ENCODE measurements at places on chromosomes 7 and 10.

GRCh38 chr7:18656362-18656761 lies 160.8 kb downstream of the HDAC9 start:
- DNase-seq = no peak

DNA sequence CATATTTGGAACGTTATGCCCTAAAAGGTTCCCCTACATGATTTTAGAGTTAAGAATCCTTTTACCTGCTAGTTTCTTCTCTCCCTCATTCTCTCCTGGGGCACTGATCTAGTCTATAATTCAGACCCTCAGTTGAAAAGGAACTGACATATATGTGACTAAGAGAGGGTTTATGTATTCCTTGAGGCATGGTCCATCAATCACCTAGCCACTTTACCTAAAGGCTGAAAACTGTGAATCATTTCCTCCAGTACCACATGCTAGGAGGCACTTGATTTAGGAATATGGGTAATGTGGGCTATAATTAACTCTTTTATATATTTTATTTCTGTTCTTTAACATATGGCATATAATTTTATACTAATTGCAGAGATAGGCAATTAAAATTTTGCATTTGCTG lies 303.5 kb downstream of the BBS9 start:
- DNase-seq = no peak

DNA sequence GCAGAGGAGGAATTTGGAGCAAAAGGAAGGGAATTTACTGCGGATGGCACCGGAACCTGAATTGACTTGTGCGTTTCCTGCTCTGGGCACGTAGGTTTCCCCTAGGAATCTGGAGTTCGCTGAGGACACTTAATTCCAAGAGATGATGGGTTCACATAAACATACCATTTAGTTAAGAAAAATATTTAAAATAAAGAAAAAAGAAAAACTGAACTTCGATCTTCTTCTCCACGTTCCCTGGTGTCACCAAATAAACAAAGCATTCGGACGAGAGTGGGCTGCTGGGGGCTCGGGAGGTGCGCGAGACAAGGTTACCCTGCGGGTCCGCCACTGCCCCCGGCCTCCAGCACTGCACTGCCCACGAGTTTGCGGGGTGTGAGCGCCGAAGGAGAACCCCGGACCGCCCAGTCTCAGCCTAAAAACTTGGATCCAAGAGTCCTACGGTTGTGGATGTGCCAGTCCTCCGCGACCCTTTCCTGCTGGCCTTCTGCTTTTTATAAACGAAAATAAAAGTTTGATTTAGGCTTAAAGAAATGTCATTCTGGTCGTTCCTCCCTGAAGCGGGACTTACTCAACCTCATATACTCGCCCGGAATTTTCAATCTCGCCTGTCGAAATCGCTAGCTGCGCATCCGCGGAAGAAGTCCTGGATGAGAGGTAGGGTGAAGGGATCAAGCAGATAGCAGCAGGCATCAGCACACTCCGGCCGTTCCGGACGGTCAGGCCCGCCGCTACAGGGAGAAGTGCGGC lies 30.3 kb downstream of the SKIDA1 start:
- DNase-seq = no peak

DNA sequence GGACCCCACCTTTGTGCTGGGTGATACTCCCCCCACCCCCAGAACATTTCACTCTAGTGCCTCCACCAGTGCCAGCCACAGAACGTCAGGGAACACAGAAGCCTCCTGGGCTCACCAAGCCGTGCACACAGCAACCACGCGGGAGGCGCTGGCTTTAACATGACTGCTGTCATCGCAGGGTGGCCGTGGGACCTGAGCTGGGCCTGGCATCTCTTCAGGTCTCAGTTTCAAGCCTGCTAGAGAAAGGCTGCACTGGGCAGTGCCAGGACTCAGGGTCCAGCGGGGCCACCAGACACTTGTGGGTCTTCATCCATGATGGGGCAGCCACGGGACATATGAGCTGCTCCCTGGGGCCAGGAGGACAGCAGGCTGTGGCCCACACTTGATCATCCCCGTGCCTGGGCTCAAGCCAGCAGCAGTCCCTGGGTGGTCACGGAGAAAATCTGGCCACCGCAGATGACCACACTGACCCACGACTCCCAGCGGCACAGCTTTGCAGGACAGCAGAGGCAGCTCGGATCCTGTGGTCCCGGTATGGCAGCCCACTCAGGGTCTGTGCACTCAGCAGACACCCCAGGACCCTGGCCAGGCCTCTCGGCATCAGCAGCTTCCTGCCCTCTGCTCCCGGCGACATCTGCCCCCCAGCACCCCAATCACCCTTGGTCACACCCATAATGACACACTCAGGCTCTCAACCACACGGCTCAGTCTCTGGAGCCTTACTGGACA lies 44.2 kb downstream of the CAMK2B start:
- no peak for DNase-seq

DNA sequence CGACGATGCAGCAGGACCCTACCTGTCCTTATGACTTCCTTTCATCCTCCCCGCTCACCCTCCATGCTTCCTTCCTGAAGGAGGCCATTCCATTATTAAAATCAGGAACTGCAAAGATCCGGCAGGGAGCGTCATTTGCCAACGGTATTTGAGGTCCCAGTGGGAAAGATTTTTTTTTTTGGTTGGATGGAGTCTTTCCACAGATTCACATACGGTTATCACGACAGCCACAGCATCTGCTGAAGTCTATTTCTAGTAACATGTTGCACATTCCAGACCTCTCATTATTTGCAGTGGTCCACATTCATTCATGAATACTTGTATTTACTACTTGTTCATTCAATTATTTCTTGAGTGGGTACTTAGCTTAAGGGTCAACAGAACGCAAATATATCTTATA lies 94.7 kb upstream of the LYZL2 start:
- DNase-seq = no peak

GRCh38 chr10:102347236-102347828 lies 48.2 kb upstream of the NFKB2 start:
- peak; percentile 86 for DNase-seq

DNA sequence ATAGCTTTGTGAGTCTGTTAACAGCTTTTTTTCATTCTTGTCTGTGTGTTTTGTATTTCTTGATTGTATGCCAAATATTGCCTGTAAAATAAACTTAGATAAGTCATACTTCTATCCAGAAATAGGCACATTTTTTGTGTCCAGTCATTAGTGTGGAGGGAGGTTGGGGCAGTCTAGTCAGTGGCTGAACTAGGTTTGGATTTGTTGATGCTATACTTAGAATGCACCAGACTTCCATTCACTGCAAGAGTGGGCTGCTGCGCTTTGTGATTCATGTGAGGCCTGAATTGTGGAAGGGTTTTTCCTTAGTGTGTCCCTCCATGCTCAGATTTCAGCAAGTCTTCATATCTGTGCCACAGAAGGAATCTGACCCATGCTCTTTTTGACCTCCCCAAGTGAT lies 50.0 kb downstream of the TRUB1 start:
- DNase-seq = no peak

DNA sequence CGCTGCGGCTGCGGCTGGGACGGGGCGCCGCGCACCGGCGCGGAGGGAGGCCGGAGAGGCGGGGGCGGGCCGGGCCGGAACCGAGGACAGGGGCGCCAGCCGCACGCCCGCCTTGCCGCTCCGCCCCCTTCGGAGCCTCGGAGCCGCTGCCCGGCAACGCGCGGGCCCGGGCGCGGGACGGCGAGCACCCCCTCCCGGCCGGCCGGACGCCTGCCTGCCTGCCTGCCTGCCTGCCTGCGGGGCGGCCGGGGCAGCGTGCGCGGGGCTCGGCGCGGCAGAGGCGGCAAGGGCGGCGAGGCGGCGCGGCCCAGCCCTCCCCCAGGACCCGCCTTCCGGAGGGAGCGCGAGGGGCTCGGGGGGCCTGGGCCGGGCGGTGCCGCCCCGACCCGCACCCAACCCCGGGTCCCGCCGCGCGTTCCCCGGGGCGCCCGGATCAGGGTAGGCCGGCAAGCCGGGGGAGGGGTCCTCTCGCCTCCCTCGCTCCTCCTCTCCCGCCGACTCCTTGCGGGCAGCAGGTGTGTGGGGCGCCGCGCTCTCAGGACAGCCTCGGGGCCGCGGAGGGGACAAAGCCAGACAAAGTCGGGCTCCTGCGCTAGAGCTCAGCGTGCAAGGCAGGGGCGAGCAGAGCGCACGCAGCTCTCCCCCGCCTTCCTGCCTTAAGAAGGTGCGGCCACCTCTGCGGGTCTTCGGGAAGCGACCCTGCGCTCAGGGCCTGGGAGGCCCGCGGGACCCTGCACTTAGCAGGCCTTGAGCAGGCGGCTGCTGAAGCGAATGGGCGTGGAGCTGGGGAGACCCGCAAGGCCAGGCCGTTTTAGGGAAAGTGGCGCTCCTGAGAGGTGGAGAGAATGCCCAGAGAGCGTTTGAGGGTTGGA lies at the start of gene KIAA1549:
KIAA1549 (minus strand) TSS at position 58 of the 872 bp plus-strand sequence. CDS start 120 bp downstream, outside the sequence.
- DNase-seq = peak; percentile 74

GRCh38 chr10:103171278-103171677 lies 21.8 kb downstream of the NT5C2 start:
- DNase-seq = no peak

GRCh38 chr10:32556783-32557395 lies 110.9 kb downstream of the CCDC7 start:
- DNase-seq = no peak

GRCh38 chr7:8295638-8296361 lies 33.8 kb upstream of the ICA1 start:
- peak; percentile 78 for DNase-seq

GRCh38 chr10:1047937-1048336 lies 982 bp downstream of the IDI1 start:
- DNase-seq = peak; percentile 31

- DNase-seq = no peak
Measured at GRCh38 chr10:80421050-80421706, 12.8 kb downstream of the PRXL2A start.

DNA sequence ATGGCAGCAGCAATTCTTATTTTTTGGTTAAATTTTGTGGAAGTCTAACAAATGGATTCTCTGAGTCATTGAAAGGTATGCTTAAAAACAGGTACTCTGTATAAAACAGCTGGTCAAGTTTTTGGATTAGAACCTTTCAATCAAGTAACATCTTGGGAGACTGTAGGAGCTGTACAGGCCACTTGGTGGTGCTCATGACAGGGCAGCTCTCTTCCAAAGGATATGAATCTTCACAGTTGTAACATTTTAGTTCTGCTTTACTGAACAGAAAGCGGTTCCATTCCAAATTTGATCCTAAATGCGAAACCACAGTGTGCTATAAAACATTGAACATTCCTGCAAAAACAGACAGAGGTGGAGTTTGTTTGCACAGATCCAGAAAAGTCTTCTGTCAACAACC lies 44.5 kb upstream of the AGR3 start:
- DNase-seq = no peak

DNA sequence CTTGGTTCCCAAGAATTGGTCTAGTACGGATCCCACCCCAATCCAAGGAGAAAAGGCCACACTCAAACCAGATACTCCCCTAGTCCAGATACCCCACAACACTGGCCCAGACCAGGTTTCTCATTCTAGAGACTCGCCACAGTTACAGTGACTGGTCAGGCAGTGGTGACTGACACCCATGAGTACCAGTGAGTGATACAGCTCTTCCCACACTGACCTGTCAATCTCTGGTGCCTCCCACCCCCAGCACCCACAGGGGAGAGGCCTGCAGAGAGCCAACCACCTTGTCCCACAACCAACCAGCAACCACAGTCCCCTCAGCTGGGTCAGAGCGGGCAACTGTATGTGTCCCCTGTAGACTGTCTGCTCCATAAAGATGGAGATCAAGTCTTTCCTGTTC lies 152.8 kb downstream of the NEURL1 start:
- no peak for DNase-seq

- no peak for DNase-seq
Measured at GRCh38 chr7:50147951-50148808, 55.1 kb upstream of the ZPBP start.

DNA sequence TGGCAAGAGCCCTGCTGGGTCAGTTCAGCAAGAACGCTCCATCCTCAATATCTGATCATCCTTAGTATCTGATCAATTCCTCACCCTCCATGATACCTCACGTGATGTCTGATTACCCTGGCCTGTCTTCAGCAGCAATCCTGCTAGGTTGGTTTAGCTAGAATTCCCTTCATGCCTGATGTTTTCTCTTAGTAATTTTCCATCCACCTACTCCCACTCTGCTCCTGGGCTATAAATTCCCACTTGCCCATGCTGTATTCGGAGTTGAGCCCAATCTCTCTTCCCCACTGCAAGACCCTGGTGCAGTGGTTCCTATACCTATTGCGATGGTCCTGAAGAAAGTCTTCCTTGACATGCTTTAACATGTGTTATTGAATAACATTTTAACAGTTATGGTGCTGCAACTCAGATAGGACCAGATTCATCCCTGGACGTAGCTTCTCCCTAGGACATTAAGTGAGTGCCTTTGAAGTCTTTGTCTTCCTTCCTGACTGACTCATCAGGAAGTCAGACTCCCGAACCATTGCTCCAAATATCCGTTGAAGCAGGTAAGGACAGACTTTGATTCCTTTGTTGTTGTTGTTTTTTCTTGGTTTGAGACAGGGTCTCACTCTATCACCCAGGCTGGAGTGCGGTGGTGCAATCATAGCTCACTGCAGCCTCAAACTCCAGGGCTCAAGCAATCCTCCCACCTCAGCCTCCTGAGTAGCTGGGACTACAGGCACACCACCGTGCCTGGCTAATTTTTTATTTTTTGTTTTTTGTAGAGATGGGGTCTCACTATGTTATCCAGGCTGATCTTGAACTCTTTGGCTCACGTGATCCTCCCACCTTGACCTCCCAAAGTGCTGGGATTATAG lies 29.4 kb upstream of the CLDN3 start:
- no peak for DNase-seq

GRCh38 chr10:97500297-97500575 lies 1.5 kb downstream of the UBTD1 start:
- DNase-seq = no peak

DNA sequence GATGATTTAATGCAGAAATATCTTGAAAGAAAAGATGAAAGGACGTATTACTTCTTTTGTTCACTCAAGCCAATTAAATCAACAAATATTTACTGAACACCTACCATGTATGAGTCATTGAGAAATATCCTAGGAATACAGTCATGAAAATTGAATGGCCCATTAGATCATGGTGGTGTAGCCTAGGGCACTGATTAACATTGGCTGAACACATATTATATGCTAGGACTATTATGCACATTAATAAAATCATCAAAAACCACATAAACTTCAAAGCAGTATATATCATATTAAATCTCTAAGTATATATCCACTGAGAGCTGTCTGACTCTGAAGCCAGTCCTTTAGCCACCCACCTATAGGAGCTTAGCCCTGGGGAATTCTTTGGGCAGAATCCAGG lies 41.8 kb downstream of the FAM204A start:
- DNase-seq = no peak

- DNase-seq = no peak
Measured at GRCh38 chr7:5425507-5426225, 2.0 kb upstream of the TNRC18 start.

GRCh38 chr7:73931502-73931901 lies 70.5 kb downstream of the TMEM270 start:
- DNase-seq = no peak

- DNase-seq = no peak
Measured at GRCh38 chr10:26221541-26221940, 5.0 kb downstream of the GAD2 start.

DNA sequence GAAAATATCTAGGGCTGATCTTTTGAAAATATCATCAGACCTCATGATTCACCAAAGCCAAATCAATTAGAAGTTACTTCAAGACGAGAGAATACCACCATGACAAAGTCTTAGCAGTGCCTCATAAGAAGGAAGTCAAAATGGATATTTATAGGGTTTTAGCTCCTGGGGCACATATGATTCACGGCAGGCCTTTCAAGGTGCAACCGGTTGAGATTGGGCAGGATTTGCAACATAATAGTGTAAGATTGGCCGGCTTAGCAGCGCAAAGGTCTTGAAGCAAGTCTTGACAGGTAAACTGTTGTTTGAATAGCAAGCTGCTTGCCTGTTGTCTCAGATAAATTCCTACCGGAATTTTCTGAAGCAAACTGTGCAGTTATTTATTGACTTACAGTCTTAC lies 17.5 kb downstream of the ADRB1 start:
- no peak for DNase-seq

GRCh38 chr7:11341285-11341944 lies 367.7 kb downstream of the PHF14 start:
- DNase-seq = no peak
